Calu3 (cell line): ENCODE measurements at places on chromosomes 7 and 10. TPM values are rescaled to one million over a fixed set of nuclear protein-coding genes. Genes with fewer than 3 reads are reported as not detected.

Gene NRCAM
- total RNA-seq = 11.1 and 15.0 TPM in 2 replicates

Gene MAT1A
- total RNA-seq = not detected in 2 replicates

Gene CHST15
- total RNA-seq = 18.3 and 19.3 TPM in 2 replicates

Gene CFAP70
- total RNA-seq = 1.2 and 1.9 TPM in 2 replicates

DNA sequence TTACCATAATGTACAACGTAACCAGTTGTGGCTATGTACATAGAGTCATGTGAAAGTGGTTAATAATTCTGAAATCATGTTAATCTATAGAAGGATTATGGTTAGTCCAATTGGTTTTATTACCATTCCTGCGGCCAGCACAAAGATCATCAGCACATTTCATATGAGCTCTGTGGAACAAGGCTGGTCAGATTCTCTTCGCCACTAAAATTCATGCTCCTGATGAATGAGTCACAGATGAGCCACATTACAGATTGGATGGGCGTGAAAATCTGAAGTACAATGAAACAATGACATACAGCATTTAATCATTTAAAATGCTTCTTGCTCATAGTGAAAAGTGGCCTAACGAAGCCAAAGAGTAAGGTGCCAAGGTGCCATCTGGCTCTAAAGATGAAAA is 716.2 kb upstream of the PHF14 start:
- peaks cover 3% of the 10 kb centered on the region for H3K4me1 ChIP-seq
- H3K27me3 ChIP-seq = no peaks in the 10 kb centered on the region
- no peak overlapping the region for H3K27ac ChIP-seq
- no peak overlapping the region for H3K4me3 ChIP-seq
- H3K36me3 ChIP-seq = no peaks in the 10 kb centered on the region

DNA sequence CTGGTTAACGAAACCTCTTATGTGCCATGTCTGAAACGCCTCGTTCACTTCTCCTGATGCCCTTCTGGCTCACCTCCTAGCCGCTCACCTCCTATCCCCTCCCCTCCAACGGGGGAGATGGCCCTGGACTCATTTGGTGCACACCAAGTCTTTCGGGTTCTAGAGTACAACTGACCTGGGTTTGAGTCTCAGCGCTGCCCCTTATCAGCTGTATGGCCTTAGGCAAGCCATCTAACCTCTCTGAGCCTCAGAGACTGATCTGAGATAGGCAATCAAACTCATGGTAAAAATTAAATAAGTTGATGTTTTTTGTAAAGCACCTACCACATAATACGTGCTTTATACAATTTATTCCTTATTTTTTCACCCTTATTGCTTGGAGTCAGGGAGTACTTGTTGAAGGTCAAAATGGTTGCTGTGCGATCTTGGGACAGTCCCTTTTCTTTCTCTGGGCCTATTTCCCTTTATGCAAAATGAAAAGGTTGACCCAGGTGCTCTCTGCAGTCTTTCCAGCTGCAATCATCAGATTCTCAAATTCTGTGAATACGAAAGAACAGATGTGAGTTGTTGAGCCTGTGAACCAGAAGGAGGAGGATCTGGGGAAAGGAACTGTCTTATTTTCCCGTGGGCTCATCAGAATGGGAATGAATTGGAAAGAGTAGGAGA is 31.2 kb upstream of the PLEKHA1 start:
- H3K36me3 ChIP-seq = peaks cover 5% of the 10 kb centered on the region
- peaks cover 16% of the 10 kb centered on the region for H3K4me1 ChIP-seq
- no peak for DNase-seq
- H3K27ac ChIP-seq = no peak overlapping the region
- H3K4me3 ChIP-seq = no peak overlapping the region
- no peaks in the 10 kb centered on the region for H3K27me3 ChIP-seq

GRCh38 chr7:150363370-150363769 is 5.3 kb upstream of the REPIN1 start:
- H3K27me3 ChIP-seq = no peaks in the 10 kb centered on the region
- H3K27ac ChIP-seq = no peak overlapping the region
- no peak overlapping the region for H3K4me3 ChIP-seq
- DNase-seq = no peak

DNA sequence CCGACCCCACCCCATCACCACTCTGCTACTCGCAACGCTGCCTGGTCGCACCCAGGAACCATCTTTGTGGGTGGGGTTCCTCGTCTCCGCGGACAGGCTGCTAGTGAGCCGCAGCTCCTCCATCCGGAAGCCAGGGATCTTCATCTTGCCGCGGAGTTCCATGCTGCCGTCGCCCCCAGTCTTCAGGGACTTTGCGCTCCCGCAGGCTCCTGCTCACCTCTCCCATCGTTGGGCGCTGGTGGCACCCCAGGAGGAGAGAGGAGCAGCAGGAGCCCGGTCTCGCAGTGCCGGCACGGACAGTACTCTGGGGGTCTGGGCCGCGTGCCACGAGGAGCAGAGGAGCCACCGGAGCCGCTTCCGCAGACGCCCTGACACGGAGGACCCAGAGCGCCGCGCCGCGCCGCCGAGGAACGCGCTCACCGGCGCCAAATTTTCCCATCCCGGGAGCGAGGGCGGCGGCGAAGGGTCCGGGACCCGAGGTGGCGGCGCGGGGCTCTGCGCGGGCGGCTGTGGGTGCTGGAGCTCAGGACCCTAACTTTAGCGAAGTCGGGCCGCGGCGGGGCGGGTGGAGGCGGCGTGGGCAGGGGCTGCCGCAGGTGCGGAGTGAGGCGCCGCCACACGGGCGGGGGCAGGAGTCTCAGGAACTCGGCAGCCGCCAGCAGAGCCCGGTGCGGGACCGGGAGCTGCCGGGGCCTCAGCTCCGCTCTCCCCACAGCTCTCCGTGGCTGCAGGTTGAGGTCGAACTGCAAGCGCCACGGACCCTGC is 750.1 kb upstream of the SORCS1 start:
- H3K4me1 ChIP-seq = no peaks in the 10 kb centered on the region
- H3K27ac ChIP-seq = no peak overlapping the region
